ENCODE measurements at places on chromosomes 13 and 19.

DNA sequence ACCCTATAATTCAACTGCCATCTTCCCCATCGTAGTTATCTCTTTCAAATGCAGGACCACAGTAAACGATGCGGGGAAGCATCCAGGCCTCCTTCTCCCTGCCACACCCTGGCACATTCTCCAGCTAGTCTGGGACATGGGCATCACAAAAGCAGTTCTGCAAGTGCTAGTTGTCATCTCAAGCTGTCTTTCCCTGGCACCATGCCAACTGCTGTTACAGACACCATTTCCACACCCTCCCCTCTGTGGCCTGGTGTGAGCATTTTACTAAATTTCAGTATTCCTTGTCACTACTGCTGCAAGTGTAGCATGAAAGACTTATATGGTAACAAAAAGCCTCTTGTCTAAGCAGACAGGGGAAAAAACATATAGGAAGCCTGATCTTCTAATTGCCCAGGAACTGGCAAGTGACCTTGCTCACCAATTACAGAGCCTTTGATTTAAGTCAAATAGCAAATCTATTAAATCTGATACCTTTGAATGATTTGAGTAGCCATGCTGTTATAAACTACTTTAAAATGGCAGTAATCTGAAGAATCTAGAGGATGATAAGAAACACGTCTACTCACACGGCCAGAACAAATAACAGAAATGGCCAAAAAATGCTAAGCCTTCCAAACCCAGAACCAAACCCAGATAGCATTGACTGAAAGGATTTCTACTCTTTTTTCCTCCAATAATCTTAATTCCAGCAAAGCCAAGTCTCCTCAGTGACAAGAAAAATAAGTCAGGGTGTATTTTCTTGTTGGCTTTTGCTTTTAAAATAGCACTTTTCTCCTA is 179.0 kb downstream of the NUFIP1 start:
- DNase-seq, result no peak

DNA sequence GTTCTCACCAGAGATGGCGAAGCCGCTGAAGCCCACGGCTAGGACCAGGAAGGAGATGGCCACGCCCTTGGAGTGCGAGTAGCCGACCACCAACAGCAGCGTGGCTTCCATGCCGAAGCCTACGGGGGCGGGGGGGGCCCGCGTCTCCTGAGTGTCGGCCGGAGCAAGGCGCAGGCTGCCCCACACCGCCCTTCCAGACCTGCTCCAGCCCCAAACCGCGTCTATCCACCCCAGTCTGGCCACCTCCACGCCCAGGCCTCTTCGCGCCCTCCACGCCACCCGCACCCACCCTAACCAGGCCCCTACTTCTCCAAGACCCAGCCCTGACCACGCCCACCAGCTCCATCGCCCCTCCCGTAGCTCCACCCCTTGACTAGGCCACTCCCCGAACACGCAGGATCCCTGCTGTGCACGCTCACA is 6.2 kb downstream of the GFY start:
- peak; percentile 24 for DNase-seq

GRCh38 chr19:54114340-54115108 is 933 bp downstream of the TFPT start:
- DNase-seq, result peak; percentile 70

DNA sequence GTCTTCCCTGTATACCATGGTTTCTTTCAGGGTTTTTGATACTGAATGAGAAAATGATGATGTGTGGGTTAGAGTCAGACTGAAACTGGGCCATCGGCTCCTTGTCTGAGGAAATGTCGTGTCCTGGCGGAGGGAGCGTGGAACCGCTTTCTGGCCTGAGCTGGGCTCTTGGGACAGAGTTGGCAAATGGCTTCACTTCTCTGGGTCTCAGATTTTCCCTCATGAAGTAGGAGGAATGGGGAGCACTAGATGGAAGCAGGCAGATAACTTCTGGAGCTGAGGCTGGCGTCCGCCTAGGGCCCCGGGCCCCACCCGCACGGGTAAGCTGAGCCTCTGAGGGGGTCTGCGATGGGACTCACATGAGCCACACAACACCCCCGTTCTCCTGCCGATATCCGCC is 133.3 kb upstream of the WASF3 start:
- no peak for DNase-seq

DNA sequence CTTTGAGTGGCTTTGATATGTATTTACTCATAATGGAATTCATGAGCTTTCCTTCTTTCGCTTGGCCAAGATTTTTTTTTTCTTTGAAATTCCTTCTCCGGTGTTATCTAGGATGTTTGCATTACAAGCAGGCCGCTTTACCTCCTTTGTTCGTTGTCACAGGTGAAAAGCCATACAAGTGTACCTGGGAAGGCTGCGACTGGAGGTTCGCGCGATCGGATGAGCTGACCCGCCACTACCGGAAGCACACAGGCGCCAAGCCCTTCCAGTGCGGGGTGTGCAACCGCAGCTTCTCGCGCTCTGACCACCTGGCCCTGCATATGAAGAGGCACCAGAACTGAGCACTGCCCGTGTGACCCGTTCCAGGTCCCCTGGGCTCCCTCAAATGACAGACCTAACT is 16.7 kb downstream of the KLF5 start:
- DNase-seq, result no peak

DNA sequence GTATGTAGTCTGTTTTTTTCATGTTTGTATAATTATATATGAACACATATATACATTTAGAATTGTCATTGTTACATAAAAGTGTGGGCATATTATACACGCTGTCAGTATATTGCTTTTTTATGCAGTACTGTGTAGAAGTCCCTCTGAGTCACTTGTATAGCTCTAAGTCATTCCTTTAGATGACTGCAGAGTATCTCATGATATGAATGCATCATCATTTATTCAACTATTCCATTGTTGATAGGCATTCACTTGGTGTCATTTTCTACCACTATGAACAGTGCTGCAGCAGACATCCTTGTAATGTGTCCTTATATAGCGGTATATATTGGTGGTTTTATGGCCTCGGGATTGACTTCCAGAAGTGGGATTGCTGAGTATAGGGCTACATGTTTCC is 15.3 kb downstream of the RFXAP start:
- DNase-seq, result no peak

DNA sequence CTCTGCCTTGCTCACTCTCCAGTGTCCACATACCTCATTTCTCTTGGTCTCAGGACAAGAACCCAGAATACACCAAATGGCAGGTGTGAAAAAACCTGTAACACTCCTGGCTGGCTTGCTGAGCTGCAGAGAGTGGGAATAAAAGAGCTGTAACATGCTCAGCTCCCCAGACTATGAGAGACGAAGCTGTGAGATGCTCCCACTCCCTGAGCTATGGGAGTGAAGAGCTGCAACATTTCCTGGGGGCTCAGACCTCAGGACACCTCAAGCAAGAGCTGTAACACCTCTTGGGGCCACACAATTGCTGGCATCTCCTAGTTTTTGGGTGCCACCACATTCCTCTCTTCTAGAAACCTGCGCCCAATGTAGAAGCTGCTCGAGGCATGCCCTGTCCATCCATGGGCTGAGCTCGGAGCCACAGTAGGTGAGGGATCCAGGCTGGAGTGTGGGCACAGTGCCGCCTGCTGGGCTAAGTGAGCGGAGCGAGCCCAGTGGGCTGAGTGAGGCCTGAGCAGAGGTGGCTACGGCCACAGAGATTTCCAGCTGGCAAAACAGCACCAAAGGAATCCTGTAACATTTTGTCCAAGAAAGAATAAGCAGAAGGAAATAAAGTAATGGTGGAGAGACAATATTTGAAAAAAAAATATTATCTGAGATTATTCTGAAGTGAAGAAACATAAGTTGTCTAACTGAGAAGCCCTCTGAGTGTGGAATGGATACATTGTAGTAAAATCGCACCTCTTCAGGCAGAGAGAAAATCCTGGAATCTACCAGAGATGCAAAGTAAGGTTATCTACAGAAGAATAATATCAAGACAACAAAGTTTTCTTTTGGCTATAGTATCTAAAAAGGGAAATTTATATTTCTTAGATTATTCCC is 186.2 kb upstream of the PCDH9 start:
- DNase-seq, result no peak

GRCh38 chr19:18319591-18320135 is 3.2 kb downstream of the LSM4 start:
- no peak for DNase-seq

GRCh38 chr13:104357174-104357573 is 1291.0 kb upstream of the SLC10A2 start:
- no peak for DNase-seq

DNA sequence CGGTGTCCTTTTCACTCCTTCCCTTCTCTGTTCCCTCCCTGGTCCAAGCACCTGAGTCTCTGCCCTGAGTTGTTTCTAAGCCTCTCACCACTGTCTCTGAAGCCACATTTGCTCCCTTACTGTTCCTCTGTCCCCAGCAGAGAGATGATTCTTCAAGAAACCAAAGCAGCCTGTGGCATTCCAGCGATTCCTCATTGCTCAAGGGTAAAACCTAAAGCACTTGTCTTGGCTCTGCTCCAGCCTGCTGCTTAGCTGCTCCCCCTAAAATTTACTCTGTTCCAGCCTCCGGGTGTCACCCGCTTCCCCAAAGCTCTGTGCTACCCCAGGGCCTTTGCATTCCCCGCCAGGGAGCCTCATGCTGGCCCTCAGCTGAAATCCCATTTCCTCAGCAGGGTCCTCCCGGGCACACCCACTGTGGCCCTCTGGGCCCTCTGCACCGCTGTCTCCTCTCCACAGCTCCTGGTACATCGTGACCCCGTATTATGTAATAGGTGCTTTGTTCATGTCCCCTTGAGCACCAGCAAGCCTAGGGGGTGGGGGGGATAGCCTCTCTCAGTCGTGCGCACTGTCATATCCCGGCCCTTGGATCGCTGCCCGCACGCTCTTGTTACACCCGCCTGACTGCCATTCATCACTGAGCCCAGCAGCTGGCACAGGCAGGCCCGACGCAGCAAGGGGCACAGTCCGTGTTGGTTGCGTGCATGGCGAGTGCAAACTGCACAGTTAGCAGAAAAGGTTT is 15.8 kb downstream of the TECR start:
- no peak for DNase-seq

- DNase-seq, result no peak
These were observed 60.9 kb downstream of the ACSBG2 start for GRCh38 chr19:6196361-6196760.

DNA sequence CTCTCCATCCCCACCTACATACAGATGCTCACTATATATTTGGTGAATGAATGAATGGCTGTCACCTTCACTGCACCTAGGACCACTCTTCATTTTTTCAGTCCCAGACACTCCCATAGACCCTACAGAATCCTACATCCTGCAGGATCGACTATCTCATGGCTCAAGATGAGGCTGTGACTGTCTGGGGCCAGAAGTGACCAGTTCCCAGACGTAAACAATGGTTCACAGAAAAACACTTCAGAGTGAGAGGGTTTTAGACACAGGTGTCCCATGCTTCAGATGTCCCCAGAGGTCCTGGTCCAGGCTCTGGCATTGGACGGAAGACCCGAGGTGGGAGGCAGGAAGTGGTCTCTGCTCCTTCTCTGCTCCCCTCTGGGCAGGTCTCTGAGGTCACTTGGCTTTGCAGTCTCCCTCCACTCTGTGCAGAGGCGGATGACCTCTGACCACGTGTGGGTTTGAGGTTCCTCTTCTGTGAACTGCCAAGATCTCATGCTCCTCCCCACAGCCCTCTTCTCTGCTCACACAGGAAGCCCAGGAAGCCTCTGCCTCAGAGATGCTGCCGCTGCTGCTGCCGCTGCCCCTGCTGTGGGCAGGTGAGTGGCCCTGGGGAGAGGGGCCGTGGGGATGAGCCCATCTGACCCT is 24.9 kb downstream of the SIGLEC7 start:
- DNase-seq, result peak; percentile 32

GRCh38 chr19:13060233-13060963 is 42.3 kb downstream of the LYL1 start:
- DNase-seq, result no peak

DNA sequence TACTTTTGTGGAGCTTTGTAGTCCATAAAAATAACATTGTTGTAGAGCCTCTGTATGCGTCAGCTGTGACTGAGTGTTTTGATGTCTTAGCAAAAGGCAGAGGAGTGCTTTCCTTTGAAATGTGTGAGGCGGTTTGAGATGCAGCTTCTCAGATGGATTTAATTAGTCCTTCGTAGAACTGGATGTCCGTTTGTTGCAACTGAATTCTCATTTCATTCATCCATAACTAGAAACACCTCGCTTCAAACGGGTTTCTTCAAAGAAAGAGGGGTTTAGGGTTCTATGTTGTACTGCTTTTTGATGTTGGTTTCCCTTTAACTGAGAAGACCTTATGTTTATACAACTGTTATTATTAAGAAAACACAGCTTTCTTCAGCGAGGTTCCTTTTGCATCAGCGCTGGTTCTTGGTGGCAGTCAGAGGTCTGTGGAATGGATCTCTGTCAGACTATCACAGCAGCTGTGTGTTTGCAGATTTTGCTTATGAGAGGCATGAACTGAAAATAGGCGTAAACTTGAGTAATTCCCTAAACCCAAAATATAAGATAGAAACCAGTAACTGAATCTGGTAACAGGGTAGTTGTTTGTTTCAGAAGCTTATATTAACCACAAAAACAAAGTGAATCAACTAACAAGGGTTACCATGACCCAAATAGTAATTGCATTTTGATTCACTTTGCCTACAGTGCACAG is 194.4 kb downstream of the GGACT start:
- DNase-seq, result peak; percentile 32

DNA sequence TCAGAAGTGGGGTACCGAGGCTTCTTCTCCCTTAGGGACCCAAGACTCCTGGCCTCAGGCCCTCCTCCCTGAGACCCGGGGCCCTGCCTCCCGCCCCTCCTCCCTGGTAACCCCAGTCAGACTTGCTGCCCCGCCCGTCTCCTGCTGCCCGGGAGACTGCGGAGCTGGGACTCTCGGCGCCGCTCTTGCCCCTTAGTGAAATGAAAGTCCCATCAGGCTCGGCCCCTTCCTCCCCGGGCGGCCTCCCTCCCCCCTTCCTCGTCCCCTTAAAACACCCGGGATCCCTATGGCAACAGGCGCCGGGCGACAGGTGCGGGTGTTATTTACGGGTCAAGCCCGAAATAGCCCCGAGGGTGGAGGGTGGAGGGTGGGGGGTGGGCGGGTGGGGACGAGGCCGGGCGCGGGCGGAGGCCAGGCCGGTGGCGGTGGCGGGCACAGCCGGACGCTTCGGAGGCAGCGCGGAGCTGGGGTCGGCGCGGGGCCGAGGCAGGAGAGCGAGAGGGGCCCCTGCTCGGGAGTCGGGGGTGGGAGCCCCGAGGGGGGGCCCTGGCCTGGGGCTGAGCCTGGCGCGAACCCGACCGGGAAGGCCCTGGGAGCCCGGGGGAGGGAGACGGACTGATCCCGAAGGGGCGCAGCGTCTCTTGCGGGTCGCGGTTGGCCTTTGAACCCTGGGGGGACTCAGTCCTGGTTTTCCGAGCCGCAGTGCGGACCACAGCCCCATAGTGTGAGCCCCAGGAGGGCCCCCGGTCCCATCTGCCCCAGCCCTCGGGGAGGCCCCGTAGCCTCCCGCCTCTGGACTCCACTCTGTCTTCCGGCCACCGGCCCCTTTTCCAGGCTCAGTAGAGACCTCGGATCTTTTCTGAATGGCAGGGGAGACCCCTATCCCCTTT is at the start of gene CACNG6:
Gene CACNG6, plus strand, starts transcription at position 414 of the 890 bp plus-strand sequence. CDS start 1,241 bp downstream, outside the sequence.
- DNase-seq, result no peak
